GM13976 (cell line): ENCODE measurements at places on chromosomes 6 and 20.

GRCh38 chr6:69785697-69786096, 11.1 kb downstream of the LMBRD1 start:
- DNase-seq, result no peak

DNA sequence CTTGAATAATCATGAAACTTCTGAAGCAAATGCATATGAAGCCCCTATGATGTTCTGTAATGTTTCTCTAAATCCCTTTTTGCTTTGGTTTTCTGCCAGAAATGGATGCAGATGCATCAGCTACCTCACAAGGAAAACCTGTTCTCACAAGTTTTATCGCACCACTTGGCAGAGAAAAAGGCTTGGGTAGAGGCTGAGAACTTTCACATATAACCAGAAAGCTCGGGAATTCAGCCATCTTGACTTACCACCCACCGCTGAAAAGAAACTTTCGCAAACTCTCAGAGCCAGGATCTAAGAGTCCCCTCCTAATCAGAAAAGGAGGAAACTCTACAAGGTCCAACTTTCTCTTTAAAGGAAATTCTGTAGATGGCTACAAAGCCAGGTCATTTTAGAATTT, 36.2 kb upstream of the ADTRP start:
- no peak for DNase-seq

GRCh38 chr6:129981598-129981997, 36.8 kb upstream of the L3MBTL3 start:
- no peak for DNase-seq

DNA sequence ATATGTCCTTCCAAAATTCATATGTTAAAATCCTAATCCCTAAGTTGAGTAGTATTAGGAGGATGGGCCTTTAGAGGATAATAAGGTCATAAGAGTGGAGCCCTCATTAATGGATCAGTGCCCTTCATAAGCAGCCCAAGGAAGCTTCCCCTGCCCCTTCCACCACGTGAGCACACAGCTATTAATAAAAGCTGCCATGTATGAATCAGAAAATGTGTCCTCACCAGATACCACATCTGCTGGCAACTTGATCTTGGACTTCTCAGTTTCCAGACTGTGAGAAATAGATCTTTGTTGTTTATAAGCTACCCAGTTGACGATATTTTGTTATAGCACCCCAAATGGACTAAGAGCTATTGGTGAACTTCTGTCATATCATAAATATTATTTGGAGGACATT, 207.7 kb upstream of the HDDC2 start:
- DNase-seq, result no peak

- DNase-seq, result no peak
These were observed 14.0 kb downstream of the CDH26 start for GRCh38 chr20:59972037-59972801.

GRCh38 chr6:31737315-31737990, 1.1 kb upstream of the CLIC1 start:
- DNase-seq, result no peak

DNA sequence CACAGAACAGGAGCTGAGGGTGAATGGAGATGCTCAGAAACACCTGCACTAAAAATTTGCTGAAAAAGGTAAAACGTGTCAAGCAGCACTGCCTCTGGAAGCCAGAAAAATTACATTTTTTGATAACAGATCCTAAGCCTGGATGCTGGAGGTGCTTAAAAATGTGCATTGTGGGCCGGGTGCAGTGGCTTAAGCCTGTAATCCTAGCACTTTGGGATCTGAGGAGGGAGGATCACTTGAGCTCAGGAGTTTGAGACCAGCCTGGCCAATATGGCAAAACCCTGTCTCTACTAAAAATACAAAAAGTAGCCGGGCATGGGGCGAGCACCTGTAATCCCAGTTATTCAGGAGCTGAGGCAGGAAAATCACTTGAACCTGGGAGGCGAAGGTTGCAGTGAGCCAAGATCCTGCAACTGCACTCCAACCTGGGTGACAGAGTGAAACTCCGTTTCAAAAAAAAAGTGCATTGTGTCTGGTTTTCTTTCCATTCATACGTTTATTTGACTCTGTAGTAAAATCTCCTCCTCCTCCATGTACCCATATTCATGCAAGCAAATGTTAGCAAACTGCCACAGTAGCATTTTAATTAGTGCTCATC, 587 bp upstream of the BTN3A1 start:
- no peak for DNase-seq

- no peak for DNase-seq
These were observed 256.1 kb downstream of the ZNF217 start for GRCh38 chr20:53337390-53338101.

DNA sequence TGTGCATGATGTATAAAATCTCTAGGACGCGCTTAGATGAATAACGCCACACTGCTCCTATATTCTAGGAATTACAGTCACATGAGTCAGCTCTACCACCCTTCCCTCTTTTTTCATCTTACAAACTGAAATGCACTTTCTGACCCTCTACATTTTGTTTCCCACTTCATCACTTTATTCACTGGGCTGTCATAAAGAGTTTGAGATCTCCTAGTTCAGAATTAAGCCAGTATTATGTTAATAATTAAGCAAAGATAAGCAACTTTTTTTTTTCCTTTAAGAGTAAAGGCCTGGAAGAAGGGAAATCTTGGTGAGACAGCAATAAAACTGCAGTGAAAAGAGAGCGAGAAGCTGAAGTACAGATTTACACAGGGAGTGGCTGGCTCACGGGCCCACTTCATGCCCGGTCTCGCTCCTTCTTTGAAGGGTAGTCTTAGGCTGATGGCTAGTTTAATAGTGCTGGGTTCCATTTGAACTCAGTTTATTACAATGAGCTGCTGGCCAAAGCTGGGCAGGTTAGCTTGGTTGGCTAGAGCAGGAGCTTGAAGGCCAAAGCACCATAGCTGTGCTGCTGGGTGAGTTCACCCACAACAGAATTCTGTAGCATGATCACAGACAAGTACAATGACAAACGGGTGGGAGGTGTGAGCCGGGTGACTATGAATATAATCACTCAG, 110.6 kb downstream of the MAP7 start:
- no peak for DNase-seq

DNA sequence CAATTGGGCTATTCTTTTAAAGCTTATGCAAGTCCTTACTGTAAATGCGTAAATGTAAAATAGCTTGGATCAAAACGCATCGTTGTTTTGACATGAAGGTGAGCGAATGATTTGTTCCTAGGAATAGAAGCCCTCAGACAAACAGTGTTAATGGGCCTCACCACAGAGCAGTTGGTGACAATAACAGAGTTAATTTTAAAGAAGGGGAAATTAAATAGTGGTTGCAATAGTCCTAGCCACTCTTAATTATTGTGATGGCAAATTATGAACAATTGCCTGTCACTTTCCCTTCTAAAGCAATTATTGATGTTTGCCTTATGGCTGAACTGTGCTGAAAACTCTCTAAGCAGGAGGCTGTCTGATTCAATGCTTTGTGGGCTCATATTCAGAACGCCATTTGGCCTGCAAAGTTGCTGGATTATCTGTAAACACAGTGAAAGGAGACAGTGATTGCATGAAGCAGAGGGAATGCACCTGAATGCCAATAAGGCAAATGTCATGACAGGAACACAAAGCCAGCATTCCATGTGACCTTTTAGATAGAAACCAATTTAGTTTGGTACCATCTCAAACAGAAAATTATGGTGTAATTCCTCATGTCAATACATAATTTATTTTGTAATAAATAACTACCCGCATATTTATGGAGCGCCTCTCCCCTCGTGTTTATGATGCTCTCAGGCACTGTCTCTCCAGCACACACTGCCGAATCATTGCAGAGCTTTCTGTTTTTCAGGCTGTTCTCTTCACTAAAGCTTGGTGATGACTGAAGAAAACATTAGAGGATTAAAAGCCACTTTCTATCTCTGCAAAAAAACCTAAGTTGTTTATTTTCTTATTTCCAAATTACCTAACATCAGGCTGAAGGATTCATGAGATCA, 387.5 kb downstream of the HACE1 start:
- DNase-seq, result no peak

GRCh38 chr6:35343092-35343834, 905 bp downstream of the PPARD start:
- no peak for DNase-seq

DNA sequence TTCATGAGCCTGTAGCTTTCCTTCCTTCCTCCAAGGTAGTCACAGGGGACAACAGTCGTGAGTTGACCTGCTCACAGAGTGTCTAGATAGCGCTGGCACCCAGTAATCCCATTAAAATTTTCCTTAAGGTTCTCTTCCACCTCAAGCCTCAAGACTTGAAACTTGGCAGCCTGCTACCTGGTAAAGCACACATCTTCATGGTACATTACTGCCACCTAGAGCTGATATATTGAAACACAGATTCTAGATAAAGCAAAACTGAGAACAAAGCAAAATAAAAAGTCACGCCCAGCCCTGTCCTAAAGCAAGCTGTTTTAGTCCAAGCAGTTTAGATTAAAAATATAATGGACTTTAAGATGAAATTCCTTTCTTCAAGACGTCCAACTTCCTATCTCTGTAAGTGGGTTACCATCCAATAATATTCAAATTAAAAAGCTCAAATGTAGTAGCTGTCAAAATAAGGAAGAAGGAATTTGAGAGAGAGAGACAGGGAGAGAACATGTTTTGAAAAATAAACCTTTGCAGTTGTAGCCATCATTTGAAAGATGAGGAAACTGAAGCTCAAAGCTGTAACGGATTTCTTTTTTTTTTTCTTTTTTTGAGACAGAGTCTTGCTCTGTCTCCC, 50.7 kb upstream of the CD83 start:
- peak; percentile 71 for DNase-seq

DNA sequence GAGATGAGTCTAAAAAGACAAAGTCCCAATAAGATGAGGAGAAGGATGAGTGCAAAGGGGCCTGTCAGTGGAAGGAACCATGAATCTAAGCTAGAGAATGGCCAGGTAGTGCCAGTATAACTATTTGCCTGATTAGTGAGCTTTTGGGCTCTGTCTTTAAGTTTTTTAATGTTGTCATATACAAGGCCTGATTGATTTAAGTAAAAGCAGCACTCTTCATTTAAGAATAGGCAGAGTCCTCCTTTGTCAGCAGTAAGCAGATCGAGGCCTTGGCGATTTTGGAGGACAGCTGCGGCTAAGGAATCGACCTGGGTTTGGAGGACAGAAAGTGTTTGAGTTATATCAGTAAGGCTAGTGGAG, 753.4 kb upstream of the ADGRB3 start:
- DNase-seq, result no peak

DNA sequence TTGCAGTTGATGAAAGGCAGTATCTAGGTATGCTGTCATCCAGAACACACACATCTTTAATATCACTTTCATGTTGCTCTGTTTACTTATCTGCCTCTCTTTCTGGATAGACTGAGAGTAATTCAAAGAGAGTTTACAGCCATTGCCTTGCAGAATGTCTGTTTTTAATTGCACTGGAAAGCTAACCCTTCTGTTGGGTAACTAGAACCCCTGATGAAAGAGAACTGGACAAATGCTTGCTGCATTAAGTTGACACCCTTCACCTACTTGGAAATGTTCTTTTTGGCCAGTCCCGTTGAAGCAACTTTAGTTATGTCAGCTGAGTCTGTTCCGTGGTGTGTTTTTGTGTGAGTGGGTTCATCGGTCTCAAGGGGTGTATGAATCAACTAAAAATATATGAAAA, 383.8 kb upstream of the CITED2 start:
- no peak for DNase-seq

GRCh38 chr6:122717350-122717749, 62.2 kb upstream of the FABP7 start:
- DNase-seq, result no peak

DNA sequence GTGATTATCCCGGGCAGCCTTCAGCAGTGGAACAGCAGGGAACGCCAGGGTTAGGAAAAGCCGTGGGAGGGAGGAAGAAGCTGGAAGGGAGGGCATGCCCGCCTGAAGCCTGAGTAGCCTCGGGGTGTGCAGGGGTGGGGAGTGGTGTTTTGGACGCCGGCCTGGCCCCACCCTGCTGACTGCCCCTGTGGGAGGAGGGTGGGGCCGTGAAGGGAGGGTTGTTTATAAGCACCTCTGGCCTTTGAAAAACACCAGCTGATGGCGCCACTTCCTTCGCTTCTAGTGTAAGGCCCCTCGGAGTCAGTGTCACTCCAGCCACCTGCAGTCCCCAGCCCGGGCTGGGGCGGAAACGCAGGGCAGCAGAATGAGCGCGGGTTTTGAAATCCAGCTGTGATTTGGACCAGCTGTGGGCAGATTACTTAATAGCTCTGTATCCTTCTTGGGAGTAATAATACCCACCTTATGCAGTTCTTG, 52.8 kb upstream of the BMP6 start:
- no peak for DNase-seq
